ENCODE measurements at places on chromosomes 16 and 17.

DNA sequence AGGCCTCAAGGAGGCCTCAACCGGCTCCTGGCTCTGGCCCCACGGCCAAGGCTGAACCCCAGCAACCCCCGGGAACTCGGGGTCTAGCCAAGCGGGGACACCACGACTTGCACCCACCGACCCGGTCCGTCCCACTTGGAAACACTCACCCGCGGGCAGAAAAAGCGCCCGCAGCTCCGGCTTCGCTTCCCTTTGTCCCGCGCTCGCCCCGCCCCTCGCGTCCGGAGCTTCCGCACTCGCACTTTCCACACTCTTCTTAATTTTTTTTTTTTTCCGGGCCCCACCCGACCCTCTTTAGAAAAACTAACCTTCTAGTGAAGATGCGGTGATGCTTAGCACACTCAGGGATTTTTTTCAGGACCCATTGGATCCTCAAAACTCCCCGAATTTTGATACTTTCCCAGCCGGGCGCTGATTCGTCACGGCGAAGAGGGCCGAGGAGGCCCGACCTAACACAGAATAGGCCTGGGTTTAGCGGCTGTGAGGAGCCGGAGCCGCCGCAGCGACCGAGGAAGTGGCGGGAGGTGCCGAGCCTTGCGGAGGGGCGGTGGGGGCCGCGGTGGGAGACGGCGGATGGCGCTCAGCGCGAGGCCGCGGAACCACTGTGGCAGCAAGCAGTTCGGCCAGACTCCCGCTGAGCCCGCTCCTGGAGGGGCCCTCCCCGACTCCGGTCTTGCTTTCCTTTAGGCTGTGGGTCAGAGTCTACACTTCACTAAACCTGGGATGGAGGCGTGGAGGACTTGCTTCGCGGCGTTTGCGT lies at the start of gene SMARCE1:
SMARCE1 (minus strand) TSS at position 195 of the 760 bp plus-strand sequence. CDS start 2,016 bp downstream, outside the sequence.
- peak; percentile 69 for DNase-seq

GRCh38 chr16:77974883-77975282 lies 47.5 kb upstream of the CLEC3A start:
- DNase-seq: no peak

GRCh38 chr17:16322636-16323035 lies 30.6 kb downstream of the CENPV start:
- no peak for DNase-seq

- no peak for DNase-seq
Observed at GRCh38 chr16:51500306-51500705, 349.2 kb upstream of the SALL1 start.

DNA sequence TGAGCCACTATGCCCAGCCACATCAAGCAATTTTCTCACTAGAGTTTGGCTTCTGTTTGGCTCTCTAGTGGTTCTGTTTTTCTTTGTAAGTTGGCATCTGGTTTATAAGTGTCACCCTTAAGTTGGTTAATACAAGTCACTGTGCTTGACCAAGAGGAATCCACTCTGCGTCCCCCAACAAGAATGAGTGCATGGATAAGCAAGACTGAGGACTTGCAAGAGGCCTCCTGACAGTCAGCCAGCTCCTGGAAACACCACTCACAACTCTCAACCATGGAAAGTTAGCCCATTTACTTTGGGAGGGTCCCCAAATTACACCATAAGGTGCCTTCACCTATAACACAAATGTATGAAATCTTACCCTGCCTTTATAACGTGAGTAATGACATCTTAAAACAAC lies 7.6 kb downstream of the RFWD3 start:
- no peak for DNase-seq

DNA sequence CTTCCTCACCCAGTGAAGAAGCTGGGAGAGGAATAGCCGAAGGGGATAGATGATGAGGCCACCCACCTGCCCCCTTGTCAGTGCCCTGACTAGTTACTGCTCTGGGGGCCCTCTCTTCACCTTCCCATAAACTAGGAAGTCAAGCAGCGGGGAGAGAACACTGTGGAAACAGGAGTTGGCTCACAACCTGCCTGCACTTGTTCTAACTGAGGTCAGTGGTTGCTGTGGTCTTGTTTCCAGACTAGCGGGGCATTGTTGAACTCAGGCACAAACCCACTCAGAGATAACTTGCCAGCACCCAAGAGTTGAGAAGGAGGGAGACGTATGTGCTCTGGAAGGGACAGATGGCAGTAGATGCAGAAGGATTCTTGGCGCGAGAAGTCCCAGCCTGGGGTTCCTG lies 48.6 kb upstream of the DDX52 start:
- DNase-seq: no peak

DNA sequence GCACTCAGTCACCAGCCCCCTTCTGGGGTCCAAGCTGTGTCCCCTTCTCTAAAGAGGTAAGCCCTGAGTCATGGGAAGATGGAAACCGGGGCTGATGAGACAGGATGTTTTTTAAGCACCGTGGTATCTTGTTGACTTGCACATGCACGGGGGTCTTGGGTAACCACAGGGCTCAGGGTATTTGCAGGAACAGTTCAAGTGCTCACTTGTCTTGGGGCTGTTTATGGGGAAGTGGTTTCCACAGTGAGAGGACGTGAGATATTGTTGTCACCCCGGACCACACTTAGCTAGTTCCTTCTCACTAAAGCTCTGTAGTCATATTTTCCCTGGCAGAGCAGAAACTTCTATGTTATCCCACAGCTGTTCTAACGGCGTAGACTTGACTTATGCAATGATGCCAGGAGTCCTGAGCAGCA lies 7.7 kb downstream of the CCL3L1 start:
- no peak for DNase-seq

GRCh38 chr16:50940275-50940854 lies 198.5 kb downstream of the CYLD start:
- DNase-seq: no peak

- DNase-seq: no peak
Observed at GRCh38 chr17:73902416-73903181, 258.4 kb upstream of the SDK2 start.

GRCh38 chr17:5840811-5841446 lies 229.2 kb upstream of the WSCD1 start:
- no peak for DNase-seq

- DNase-seq: no peak
Observed at GRCh38 chr17:30212750-30213149, 22.7 kb downstream of the SLC6A4 start.

GRCh38 chr17:73170324-73170723 lies 5.5 kb downstream of the SSTR2 start:
- no peak for DNase-seq

DNA sequence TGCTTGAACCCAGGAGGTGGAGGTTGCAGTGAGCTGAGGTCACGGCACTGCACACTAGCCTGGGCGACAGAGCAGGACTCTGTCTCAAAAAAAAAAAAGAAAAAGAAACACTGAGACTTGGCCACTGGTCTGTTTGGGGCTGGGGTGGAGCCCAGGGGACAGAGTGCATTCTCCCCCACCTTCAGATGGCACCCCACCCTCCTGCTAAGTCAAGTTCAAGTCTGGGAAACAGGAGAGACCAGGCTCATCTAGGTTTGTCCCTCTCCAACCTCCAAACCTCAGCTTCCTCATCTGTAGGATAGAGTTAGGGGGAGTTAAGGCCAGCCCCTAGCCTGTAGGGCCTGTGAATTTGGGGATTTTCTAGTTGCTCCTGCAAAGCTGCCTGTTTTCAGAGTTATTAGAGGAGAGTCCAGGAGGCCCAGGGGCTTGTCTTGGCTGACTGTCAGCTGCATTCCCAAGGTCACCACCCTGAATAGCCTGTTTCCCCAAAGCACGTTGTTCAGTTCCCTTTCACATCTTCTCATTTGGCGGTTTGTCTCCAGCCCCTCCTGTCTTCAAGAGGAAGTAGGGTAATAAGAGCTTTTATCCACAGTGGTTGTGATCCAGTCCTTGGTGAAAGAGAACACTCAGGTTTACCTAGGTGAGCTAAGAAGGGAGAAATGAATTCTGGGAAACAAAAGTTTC lies 2.2 kb downstream of the MT3 start:
- no peak for DNase-seq

- no peak for DNase-seq
Observed at GRCh38 chr16:26688105-26688504, 378.6 kb upstream of the C16orf82 start.

- DNase-seq: no peak
Observed at GRCh38 chr16:67198238-67198734, 645 bp upstream of the ELMO3 start.

GRCh38 chr16:86978445-86979030 lies 338.7 kb downstream of the C16orf95 start:
- no peak for DNase-seq

- no peak for DNase-seq
Observed at GRCh38 chr17:29883497-29883896, 46.5 kb downstream of the SSH2 start.

GRCh38 chr16:51524555-51525373 lies 373.7 kb upstream of the SALL1 start:
- no peak for DNase-seq

GRCh38 chr16:56275076-56275475 lies 83.8 kb downstream of the GNAO1 start:
- DNase-seq: no peak

DNA sequence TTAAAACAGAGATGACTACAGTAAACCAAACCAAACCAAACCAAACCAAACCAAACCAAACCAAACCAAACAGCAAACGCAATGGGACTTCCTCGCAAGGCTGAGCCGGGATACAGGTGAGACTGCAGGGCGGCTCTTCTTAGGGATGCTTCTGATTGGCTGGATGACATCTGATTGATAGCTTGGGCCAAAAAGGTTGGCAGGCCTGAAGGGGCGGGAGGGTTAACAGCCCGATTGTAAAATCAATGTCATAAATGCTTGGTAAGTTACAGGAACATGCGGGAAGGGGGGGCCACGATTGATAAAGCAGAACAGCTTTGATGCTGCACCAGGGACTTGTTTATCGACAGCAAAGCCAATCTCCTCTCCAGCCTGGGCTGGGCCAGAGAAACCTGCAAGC lies 86.1 kb downstream of the ZFHX3 start:
- no peak for DNase-seq

- DNase-seq: no peak
Observed at GRCh38 chr16:9007177-9007794, 43.6 kb upstream of the USP7 start.

DNA sequence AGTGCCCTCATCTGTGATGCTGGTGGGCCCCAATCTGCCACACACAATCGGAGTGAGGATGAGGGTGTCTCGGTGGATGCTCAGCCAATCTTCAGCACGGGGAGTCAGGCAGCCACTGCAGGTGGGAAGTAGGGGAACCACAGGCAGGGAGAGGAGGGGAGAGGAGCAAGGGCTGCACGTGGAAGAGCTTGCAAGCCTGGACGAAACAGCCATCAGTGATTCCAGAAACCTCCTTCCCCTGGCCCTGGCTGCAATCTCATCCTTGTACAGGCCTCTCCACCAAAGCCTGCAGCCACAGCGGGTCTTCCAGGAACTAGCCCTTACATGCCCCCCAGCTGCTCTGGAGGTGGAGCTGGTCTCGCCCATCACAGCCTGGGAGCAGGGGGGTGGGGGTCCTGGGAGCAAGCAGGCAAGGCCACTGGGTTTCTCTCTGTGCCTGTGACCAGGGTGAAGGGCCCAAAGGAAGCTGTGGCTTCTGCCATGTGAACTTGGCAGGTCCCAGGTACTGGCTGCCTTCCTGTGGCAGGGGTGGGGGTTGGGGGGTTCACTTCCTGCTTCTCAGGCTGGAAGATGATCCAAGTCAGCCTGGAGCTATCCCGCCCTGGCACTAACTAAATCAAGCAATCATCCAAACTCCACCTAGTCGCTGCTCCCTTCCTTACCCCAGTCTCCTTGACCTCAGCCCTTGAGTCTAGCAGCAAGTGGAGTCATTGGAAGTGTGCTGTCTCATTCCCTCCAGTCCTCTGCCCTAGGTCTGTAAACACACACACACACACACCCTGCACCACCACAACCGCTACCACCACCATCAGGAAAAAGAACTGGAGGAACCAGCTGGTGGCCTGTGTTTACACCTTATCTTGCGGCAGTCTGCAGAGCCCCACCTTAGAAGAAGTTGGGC lies 29.4 kb upstream of the MLKL start:
- no peak for DNase-seq

- no peak for DNase-seq
Observed at GRCh38 chr17:70989280-70989679, 819.9 kb downstream of the KCNJ2 start.

DNA sequence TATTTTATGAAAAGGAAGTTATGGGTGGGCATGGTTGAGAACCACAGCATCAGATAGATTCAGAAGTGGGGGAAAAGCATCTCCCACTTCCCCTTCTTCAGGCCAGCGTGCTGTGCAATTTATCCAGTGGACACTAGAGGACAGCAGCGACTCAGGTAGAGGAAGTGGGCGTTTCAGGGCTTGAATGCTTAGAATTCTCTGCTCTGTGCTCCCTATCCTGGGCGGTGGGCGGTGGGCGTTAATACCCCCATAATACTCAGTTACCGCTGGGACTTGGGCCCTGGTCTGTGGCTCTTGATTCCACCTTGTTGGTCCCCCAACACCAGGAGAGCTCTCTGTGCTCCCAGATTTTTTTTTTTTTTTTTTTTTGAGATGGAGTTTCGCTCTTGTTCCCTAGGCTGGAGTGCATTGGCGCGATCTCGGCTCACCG lies 3.7 kb upstream of the LYZL6 start:
- peak; percentile 33 for DNase-seq

DNA sequence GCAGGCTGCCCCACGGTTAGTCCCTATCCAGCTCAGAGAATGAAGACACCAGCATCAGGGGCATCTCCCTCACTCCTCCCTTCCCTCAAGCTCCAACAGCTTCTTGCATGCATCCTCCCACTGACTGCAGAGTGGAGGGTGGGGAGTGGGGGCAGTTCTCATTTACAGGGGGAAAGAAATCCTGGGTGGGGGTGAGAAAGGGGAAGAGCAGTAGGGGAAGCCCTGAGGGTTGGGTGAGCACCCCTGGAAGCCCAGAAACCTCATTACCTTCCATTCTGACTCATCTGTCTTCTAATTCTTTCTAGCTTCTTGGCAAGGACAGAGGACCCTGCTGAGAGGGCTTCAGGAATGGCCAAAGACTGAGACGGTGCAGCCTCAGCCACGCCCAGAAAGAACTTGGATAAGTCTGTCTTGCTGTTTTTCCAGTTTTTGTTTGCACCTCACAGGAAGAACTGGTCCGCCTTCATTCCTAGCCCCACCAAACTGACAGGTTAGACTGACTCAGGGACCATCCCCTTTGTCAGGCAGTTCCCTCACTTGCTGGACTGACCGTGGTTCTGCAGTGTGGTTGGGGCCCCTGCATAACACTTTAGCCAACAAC lies 52.5 kb upstream of the WSB1 start:
- no peak for DNase-seq

- DNase-seq: no peak
Observed at GRCh38 chr17:55037828-55038227, 69.3 kb downstream of the STXBP4 start.

GRCh38 chr17:76685366-76685765 lies 25.4 kb downstream of the MXRA7 start:
- DNase-seq: no peak

DNA sequence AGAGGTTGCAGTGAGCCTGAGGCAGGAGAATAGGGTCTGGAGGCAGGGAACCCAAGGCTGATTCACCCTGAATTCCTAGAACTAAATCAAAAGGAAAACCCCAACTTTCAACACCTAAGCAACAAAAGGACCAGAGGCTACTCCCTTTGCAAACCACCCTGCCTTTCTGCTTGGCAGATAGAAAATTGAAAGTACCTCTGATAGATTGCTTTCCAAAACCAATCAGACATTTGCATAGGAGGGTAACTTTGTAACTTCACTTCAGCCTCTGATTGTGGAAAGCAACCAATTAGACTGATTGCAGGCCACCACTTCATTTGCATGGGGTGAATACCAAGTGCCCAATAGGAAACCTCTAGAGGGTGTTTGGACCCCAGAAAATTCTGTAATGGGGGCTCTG lies 10.9 kb upstream of the TMEM98 start:
- DNase-seq: no peak

GRCh38 chr17:56681561-56682266 lies 88.2 kb downstream of the NOG start:
- peak; percentile 7 for DNase-seq
